ENCODE measurements at places on chromosomes 7 and 10.
A peak's percentile ranks its signal among the peaks of the same experiment; 100 is the strongest.

GRCh38 chr10:72414642-72415041 lies 59.9 kb upstream of the DNAJB12 start:
- no peak for DNase-seq

- no peak for DNase-seq
These were observed 14.5 kb downstream of the IFIT5 start for GRCh38 chr10:89428877-89429276.

DNA sequence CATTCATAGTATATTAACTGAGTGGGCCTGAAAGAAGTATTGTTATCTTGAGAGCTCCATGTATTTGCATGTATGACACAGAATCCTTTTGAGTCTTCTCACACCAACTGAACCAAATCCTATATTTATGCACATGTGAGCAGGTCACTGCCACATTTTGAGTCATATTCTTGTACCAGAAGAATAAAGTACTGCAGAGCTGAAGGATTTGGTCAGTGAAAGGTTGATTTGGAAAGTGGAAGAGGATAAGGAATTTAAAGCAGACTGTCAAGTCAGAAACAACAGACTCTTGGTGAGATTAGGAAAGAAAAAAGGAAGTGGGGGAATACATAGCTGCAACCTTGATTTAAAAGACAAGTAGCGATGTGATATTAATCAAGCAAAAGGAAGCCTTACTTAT lies 121.8 kb downstream of the ARID5B start:
- DNase-seq: no peak

DNA sequence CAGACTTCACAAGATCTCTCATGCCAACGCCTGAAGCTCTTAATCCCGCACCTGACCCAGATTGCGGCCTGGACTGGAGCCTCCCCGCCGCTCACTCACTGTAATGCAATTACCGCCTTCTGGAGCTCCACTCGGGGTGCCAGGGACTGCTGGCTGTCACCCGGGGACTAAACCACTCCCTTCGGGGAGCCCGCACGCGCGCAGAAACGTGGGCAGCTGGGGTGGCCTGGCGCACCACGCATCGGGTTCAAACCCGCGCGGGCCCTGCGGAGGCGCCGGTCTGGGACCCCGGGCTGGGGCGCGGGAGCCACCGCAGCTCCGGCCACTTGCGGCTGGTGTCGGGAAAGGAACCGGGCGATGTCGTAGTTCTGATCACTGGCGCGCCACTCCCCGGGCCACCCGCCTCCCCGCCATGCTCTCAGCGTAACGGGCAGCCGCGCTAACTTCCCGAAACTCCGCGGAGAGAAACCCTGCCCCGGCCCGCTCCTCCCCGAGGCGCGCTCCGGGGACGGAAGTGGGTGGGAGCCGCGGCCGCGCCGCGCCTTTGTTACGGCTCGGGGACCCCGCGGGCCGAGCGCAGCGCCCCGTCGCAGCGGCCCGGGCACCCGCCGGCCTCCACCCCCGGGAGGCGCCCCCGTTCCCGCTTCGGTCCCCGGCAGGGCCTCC lies 100.3 kb upstream of the SVIL start:
- peak; percentile 36 for DNase-seq

GRCh38 chr10:132296666-132297443 lies 10.9 kb downstream of the STK32C start:
- DNase-seq: no peak

DNA sequence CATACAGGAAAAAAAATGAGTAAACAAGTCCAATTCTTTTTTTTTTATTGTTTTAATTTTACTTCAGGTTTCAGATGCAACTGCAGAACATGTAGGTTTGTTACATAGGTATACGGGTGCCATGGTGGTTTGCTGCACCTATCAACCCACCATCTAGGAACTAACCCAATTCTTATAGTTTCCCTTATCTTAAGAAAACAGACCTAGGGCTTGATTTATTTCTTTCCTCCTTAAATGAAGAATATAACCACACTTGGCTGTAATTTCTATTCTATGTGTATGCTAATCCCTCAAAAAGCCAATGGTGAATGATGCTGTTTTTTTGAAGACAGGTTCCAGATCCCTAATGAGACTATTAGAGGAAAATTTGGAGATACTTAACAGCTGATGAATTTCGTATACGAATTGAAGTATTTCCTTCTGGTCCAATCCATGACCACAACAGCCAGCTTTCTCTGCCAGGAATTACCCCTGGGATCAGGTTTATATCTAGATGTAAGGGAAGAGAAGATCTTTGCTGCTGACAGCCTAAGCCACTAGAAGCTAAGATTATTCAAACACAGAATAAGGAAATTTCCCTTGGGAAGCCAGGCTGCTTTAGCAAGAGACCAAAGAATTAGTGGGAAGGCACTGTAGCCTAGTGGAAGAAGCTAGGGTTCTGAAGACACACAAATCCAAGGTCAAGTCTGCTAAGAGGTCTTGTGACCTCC lies 115.8 kb downstream of the INHBA start:
- no peak for DNase-seq

DNA sequence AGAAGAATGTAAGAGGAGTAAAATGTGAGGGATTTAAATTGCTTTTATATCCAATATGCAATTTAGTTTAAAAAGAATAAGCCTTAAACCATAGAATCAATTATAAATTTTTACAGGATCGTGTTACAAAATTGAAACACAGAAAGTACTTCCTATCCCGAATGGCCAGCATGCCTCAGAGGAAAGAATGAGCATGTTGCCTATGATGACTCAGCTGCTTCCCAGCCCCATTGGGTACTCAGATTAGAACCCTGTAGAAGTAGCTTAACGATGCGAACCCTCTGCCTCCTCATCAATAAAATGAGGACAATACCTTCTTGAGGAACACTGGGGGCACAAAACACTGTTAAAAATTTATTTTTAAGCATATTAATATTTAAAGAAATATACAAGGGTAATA lies 113.4 kb upstream of the CDK1 start:
- DNase-seq: no peak

GRCh38 chr10:52119507-52119906 lies 194.6 kb upstream of the DKK1 start:
- no peak for DNase-seq

DNA sequence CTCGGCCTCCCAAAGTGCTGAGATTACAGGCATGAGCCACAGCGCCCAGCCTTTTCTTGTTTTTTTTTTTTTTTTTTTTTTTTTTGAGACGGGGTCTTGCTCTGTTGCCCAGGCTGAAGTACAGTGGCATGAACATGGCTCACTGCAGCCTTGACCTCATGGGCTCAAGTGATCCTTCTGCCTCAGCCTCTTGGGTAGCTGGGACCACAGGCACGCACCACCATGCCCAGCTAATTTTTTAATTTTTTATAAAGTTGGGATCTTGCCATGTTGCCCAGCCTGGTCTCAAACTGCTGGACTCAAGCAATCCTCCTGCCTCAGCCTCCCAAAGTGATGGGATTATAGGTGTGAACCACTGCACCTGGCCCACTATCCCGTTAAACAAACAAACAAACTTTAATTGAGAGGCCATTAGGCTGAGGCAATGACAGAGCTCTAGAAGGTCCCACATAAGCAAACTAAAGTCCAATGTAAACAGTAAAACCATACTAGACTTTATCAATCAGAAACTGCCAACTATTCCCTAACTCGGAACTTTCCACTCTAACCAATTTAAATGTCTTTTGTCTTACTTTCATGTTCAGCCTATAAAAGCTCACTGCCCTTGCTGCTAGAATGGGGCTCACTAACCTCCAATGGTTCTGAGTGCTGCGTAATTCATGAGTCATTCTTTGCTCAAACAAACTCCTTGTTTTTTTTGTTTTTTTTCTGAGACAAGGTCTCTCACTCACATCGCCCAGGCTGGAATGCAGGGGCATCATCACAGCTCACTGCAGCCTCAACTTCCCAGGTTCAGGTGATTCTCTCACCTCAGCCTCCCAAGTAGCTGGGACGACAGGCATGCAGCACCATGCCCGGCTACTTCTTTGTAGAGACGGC lies 1.9 kb downstream of the DHX32 start:
- no peak for DNase-seq

DNA sequence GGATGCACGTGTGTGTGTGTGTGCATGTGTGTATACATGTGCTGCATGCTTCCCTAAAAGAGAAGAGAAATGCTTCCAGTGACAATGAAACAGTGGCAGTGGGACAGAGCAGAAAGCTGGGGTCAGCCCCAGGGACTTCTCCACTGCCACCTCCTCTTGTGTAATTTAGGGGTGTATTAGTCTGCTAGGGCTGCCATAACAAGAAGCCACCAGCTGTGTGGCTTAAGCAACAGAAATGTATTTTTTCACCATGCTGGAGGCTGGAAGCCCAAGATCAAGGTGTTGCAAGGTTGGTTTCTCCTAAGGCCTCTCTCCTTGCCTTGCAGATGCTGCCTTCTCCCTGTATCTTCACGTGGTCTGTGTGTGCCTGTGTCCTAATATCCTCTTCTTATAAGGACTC lies 190.5 kb downstream of the CXCL12 start:
- no peak for DNase-seq

DNA sequence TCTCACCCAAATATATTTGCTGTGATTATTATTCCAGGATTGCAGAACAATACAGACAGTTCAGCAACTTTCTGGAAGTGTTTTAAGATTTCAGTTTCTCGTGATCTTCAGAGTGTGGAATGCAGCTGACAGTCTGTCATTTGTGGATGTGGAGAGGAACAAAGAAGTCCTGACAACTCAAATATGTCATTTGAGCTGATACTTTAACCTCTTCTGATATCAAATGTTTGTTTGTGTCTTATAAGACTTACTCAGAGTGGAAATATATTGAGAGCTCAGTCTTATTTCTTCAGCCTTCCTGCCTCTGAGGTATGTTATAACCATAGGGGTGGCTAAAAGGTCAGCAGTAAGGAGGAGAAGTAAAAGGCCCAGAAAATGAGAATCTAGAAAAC lies 96.4 kb downstream of the OSBPL3 start:
- DNase-seq: no peak

- DNase-seq: no peak
These were observed 135.2 kb downstream of the GPR37 start for GRCh38 chr7:124630395-124630794.

DNA sequence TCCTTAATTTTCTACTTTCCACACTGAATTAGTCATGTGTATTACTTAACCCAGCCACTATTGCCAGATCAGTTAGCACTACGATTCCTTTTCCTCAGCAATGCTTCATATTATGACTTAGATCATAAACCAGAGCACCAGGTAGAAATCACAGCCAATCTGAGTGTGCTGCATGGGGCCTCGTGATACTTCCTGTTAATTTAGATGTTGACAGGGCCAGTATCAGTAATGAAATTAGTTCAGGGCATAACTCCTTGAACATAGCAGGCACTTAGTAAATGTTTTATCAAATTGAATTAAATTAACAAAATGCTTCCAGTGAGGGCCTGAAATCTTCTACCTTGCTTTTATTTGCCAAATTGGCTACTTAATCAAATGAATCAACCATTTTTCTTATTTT lies 169.3 kb upstream of the LRGUK start:
- no peak for DNase-seq

DNA sequence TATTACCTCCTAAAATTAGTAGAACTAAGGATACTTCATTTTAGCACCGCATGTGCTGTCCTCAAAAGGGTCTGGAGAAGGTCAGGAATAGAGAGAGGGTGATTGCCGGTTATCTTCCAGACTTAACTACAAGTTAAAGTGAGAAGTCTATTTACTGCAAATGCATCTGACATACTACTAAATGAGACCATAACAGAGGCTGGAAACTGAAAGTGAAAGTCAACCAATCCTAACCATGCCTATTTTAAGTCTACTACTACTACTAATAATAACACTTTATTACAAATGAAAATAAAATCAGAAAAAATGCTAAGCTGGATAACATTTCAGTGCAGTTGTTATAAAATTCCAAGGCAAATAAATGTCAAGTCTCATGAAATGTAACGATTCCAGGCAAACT lies 244.7 kb downstream of the KIF20B start:
- no peak for DNase-seq

GRCh38 chr10:79093658-79094411 lies 25.1 kb downstream of the ZMIZ1 start:
- DNase-seq: no peak

GRCh38 chr10:95831515-95831914 lies 75.6 kb downstream of the ENTPD1 start:
- no peak for DNase-seq

- no peak for DNase-seq
These were observed 872.4 kb downstream of the LRMDA start for GRCh38 chr10:76303682-76304316.

- peak; percentile 33 for DNase-seq
These were observed 81.8 kb upstream of the FAM204A start for GRCh38 chr10:118423800-118424442.

DNA sequence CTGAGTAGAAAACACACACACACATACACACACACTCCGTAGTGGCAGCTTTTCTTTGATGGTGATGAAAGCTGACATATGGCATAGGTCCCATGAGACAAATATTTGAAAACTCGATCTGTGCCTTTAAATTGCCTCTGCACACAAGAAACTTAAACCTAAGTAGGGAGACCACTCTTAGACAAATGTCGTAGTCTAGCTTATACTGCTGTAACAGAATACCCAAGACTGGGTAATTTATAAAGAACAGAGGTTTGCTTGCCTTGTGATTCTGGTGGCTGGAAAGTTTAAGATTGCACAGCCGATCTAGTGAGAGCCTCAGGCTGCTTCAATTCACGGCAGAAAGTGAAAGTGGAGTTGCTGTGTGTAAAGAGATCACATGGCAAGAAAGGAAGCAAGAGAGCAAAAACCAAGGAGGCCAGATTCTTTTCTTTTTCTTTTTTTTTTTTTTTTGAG lies 489.4 kb upstream of the SORCS1 start:
- no peak for DNase-seq

DNA sequence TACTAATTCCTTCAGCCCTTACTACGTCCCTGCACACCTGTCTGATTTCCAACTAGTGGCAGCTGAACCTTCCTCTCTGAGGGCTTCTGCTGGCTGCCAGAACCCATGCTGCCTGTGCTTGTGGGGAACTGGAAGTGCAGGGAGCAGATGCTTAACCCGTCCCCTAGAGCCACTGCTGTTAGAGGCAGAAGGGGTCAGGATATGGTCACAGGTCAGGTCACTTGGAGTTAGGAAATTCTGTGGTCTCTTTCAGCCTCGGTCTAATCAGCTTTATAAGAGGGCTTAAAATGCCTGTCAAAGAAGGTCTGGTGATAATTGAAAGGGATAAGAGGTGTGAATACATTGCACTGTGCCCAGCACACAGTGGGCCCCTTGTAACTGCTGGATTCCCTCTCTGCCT lies 82.0 kb downstream of the PLPP4 start:
- DNase-seq: no peak

DNA sequence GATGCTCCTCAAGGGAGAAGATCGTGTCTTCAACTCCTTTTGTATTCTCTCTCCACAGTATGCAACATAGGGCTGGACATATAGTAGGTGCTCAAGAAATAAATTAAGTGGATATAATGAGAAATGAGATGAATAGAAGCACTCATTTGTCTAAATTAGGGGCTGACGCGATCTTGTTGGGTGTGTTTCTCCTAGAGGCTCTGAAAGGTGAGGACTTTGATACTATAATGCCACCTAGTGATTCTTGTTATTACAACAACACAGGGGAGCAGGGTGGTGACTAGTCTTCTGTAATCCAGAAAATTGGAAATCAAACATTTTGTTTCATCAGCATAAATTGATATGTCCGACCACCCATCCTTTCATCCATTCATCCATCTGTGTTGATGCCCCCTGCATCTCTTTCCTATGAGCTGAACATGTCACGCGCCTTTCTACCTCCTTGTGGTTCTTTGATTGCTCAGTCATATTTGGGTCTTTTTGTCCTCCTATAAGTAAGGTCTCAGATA lies 3.5 kb upstream of the CFAP58 start:
- DNase-seq: no peak

Measured in activated T-cell treated with anti-CD3 and anti-CD28 coated beads for 1 hour (primary cell).